Epithelial cell of proximal tubule (primary cell): ENCODE measurements at places on chromosomes 3 and 15. TPM values are rescaled to one million over a fixed set of nuclear protein-coding genes. Genes with fewer than 3 reads are reported as not detected.
A peak's percentile ranks its signal among the peaks of the same experiment; 100 is the strongest.

Gene EXOSC7
- total RNA-seq = 68.3 and 85.1 TPM in 2 replicates

Gene STAB1
- 0.14 and 0.52 TPM in 2 replicates for total RNA-seq

Gene MASP1
- not detected in 2 replicates for total RNA-seq

Gene GUCA1C
- 0.23 and 0.58 TPM in 2 replicates for total RNA-seq

Gene SPPL2A
- total RNA-seq = 87.0 and 95.9 TPM in 2 replicates

Gene ANKUB1
- total RNA-seq = not detected in 2 replicates

Gene SKOR1
- total RNA-seq = not detected in 2 replicates

DNA sequence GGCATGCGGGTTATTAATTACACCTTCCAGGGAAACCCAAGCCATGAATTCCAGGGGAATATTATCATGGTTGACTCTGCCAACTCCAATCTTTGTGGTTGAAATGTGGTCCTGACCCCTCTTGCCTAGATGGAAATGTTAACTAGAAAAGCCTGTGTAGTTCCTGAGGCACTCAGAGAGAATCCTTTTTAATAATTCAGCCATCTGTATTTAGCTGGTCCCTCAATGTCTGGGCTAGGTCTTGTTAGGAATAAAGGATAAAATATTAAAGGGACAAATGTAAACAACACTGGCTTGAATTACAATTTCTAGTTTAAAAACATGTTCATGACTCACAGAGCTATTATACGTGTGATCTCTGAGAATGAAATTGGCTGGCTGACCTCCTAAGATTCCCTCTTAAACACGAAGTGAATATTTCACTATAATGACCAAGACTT lies 435.2 kb upstream of the SUCLG2 start:
- DNase-seq = peak; percentile 78

DNA sequence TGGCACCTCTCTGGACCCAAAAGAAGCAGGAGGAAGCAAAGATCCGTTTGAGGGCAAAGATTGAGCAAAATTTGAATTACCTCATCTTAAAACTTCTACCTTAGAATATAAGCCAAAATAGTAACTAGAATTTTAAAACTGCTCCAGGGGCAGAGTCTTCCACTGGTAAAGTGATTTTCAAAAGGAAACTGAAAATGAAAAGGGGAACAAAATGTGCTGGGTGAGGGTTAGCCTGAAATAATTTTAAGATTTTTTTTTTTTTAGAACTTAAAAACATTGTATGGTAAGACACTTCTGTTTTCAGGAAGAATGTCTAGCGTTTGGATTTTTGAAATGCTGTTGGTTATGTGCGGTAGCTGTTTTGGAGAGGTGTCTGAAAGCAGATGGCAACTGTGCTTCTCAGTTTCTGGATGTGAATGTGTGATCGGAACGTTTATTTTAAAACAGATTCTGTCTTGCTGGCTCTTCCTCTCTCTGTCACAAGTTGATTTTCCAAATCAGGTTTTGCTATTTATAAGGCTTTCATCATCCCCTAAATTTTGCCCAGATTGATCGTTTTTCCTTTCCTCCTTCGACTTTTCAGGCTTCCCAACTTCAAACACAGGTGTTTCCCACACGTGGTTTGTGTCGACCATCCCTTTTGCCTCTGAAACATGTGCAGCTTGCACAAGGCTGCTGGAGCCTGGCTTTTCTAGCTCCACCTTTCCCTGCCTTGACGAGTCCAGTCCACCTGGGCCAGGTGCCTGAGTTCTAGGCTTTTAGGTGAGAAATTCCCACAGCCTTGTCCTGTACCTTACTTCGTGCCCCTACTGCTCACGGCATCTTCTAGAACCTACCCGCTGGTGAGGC lies 3.3 kb downstream of the LRRK1 start:
- DNase-seq = no peak

DNA sequence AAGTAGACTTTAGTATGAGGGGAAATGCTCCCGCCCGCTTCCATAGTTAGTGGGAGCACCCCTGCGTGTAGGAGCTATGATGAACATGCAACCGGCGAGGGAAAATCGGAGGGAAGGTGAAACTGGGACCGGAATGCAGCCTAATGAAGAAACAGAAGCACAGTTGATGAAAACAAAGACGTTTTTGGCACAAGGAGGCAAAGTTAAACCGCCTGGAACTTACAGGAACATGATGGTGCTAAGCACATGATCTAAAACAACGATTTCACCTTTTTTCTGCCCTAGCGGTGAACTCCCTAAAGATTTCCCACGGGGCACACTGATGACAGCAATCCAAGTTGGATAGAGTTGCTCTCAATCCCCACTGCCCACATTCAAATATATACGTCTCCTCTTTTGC lies 49.4 kb upstream of the SPATA12 start:
- DNase-seq = no peak

DNA sequence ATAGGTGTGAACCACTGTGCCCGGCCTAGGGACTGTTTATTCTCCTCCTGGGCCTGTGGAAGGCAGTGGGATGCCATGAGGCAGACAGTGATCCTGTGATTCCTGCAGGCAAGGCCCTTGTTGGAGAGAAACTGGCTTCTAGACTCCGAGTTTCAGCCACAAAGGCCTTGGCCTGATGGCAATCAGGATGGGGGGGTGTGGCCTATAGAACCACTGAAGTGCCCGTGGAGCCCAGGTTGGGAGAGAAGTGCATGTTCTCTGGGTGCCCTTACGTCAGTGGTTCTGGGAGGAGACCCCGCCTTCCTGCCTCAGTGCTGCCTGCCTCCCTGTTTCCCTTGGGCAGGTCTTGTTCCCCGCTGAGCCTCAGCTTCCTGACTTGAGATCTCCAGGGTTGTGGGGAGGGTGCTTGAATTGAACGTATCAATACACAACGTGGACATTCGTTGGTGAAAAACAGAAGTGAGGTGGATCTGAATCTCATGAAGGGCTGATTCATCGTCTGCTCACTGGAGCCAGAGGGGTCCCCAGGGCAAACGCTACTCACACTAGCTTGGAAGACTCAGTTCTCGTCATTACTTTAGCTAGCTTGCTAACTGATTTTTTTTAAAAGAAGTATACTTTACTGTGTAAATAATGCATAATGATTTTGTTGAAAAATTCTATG lies 31.8 kb downstream of the IRAK2 start:
- no peak for DNase-seq

- DNase-seq = no peak
Measured at GRCh38 chr15:61994216-61994615, 66.0 kb downstream of the VPS13C start.

GRCh38 chr3:59540241-59540640 lies 490.4 kb upstream of the CFAP20DC start:
- no peak for DNase-seq

DNA sequence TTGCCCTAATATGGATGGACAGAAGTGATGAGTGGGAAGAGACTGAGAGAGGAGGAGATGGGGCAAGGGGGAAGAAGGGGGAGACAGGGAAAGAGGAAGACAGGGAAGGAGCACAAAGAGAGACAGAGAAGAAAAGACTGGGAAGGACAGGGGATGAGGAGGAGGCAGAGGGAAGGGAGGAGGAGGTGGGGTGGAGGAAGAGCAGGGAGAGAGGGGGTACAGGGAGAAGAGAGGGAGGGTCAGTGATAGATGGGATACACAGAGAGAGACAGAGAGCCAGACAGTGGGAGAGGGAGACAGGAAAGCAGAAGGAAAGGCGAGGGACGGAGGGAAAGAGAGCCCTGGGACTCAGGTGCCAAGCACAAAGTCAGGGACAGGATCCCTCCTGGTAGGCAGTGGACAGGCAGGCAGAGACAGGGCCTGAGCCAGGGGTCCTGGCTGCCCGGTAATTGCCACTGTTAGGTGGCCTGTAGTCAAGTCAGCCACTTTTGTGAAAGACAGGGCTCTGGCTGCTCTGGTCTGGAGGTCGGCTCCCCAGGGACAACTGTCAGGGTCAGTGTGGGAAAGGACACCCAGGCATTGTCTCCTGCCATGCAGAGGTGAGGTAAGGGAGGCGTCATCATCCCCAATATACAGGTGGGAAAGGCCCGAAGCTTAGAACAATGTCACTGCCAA lies 9.8 kb downstream of the VILL start:
- no peak for DNase-seq

GRCh38 chr15:51193526-51193925 lies 98.8 kb upstream of the TNFAIP8L3 start:
- no peak for DNase-seq

DNA sequence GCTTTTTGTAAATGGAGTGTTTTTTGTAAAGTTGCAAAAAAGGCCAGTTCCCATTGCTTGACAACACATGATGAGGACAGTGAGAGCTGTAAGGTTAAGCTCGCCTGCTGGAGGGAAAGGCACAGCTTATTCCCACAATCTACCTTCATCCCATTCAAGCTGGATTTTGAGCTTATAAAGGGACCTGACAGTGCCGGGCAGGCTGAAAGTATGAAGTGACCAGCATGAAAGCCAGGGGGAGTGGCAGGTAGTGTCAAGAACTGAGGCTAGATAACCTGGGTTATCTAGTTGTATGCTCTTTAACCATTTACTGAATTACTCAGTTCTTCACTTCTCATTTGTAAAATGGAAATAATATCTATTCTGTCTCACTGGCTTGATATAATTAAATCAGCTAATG lies 52.3 kb upstream of the KPNA4 start:
- no peak for DNase-seq

DNA sequence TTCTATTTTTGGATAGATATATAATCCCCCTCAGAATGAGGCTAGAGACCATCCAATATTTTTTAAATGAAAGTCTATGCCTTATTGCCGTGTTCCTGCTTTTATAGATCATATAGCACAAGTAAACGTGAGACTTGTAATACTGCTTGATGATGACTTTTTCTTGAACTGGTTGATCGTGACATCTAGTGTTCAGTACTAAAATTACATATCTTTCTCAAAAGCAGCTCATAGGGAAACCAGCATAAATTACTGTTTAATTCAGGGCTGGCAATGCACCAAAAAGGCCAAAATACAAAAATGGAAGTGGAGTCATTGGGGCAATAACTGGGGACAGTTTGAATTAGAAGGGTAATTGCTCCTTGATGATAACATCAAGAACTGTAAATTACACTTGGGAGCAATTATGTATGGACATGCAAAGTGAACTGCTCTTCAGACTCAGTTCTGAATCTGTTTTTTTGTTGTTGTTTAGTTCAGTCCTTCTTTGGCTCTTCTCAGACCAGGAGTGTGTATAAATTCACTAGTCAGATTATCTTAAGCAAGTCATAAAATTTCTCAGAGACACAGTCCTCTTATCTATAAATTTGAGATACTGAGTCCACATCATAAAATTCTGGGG lies 325.3 kb downstream of the THSD4 start:
- DNase-seq = peak; percentile 27

- DNase-seq = no peak
Measured at GRCh38 chr3:32872487-32873382, 54.9 kb downstream of the TRIM71 start.
